ENCODE measurements at places on chromosomes 16 and 17.

DNA sequence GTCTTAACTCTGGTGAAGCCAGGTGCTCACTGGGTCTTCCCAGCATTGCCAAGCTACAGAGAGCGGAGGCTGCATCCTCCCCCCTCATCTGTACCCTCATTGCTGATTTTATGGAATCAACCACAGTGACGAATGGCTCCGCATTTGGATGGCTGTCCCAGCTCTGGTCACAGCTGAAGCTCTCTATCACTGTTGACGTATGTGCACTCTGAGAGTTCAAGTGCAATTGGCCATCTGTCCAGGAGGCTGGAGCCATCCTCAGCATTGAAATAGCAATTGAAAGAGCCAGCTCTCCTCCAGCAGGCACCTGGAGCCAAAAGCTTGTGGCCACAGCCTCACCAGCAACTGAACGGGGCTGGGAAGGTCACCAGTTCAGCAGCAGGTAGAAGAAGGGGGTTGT is 494.1 kb downstream of the TMEM114 start:
- no peak for DNase-seq

DNA sequence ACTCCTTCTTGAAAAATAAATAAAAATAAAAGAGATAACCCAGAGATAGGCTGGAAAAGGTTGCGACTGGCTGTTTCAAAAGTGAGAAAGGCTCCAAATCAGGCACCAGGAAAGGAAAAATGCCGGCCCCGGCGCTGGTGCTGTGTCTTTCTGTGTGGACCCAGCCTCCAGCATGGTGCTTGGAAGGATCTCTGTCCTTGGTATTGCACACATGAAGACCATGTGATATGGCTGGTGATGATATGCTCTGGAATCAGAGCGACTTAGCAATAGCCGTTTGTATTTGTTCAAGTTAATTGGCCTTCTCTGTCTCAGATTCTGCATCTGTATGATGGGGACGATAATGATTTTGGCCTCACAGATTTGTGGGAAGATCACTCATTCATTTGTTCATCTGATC is 3.4 kb downstream of the WSCD1 start:
- DNase-seq, result no peak

- no peak for DNase-seq
Measured at GRCh38 chr17:9132291-9132690, 111.0 kb downstream of the NTN1 start.

DNA sequence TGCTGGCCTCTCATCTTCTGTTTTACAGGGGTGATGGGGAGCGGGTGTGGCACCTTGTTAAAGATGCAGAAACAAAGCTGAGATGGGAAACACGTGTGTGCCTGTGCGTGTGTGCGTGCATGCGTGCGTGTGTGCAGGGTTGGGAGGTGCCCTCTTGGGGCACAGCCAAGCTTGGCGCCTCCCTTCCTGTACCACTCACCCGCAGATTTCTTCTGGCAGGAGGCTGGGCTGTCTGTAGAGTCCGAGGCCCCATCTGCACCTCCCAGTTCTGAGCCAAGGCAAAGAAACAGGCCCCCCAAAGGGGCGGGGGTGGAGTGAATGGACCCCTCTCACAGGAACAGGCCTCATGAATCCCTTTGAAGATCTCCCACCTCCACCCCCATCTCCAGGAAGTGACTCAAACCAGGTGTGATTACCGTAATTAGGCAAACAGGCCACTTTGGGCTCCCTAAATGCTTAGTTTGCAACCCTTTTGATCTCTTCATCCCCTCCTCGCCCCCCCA is 20.9 kb downstream of the TNS4 start:
- no peak for DNase-seq

DNA sequence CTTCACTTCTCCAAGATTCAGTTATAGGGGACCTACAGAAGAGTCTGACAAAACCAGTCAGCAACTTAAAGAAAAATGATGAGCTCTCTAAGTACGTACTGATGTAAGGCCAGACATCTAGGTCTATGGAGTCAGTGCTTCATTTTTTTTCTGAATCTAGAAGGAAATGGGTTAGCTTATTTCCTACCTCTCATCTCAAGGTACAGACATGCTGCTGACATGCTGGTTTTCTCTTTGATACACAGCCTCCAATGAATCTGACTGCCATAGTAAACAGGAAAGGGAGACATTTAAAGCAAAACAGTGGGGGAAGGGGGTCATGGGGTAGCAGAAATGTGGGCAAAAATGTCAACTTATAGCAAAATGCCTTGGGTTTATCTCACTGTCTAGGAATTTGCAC is 16.4 kb downstream of the CDR2 start:
- no peak for DNase-seq

DNA sequence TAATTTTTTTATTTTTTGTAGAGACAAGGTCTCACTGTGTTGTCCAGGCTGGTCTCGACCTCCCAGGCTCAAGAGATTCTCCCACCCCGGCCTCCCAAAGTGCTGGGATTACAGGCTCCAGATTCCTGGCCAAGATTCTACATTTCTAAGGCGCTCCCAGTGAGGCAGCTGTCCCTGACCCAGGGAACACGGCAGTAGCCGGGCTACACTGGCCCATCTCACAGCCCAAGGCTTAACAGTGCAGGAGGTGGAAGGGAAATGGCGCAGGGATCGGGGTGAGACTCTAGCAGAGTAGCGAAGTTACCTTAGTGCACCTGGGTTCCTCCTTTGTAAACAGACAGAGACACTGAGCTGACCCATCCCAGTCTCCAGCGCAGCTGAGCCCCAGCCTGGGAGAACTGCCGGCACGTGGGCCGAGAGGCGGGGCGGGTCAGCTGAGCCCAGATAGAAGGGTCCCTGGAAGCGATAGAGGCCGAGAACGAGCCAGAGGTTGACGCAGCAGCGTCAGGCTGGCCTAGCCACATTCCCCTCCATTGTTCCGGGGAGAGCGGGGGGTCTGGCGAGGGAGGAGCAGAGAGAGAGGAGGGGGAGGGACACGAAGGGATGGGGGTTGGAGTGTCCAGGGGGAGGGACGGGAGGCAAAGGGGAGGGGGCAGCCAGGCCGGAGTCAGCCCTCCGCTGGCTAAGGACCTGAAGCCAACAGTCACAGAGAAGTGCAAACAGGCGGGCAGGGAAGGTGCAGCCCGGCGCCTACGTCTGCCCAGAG is 2.5 kb downstream of the CARHSP1 start:
- no peak for DNase-seq

DNA sequence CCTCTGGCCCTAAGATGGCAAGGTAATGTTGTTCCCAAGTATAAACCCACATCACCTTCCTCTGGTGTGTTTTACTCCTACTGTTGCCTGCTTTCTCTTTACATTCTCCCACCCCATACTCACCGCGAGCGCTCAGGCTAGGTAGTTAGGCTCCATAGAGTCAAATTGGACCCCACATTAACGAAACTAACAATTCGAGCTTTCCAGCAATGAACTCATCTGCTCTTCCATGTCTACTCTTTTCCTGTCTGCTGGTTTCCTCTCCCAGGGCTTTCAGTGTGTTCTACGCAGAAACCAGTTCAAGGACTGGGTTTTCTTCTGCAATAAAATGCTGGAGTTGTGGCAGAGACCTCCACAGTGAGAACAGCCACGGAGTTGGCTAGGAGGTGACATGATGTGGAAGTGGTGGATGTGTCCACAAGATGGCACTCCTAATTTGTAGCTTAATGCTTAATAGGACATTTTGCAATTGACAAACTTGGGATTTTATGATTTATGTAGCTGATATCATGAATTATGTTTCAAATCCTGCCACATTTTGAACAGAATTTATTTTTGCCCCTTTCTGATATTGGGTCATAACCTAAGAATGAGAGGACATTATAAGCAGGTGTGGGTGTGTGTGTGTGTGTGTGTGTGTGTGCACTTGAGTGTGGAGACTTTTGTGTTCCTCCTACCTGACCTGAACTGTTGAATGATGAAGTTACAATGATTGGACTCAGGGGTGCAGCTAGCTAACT is 2.2 kb upstream of the UQCRC2 start:
- DNase-seq, result no peak

DNA sequence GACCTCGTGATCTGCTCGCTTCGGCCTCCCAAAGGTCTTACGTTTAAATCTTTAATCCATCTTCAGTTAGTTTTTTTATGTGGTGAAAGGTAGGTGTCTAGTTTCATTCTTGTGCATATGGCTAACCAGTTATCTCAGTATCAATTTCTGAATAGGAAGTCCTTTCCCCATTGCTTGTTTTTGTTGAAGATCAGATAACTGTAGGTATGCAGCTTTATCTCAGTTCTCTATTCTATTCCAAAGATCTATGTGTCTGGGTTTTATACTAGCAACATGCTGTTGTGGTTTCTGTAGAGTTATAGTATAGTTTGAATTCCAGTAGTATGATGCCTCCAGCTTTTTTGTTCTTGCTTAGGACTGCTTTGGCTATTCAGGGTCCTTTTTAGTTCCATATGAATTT is 65.2 kb downstream of the TNFRSF13B start:
- DNase-seq, result no peak

- DNase-seq, result no peak
Measured at GRCh38 chr16:20675488-20676267, 21.8 kb downstream of the ACSM1 start.

DNA sequence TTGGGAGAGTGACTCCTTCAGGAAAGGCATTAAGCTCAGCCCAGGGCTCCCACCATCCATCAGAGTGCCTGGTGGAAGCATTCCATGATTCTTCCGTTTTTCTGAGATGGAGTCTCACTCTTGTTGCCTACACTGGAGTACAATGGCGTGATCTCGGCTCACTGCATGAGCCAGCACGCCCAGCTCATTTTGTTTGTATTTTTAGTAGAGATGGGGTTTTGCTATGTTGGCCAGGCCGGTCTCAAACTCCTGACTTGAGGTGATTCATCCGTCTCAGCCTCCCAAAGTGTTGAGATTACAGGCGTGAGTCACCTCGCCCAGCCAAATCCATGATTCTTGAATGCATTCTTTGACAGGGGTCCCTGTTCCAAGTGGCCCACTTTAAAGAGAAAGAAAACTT is 23.1 kb downstream of the MIS12 start:
- DNase-seq, result no peak

GRCh38 chr17:66371561-66371960 is 69.1 kb downstream of the PRKCA start:
- DNase-seq, result no peak

- no peak for DNase-seq
Measured at GRCh38 chr16:84832488-84833143, 12.8 kb downstream of the CRISPLD2 start.

Data from 8988T (cell line).